Fibroblast of the conjunctiva (primary cell): ENCODE measurements at places on chromosomes 7 and 10.

DNA sequence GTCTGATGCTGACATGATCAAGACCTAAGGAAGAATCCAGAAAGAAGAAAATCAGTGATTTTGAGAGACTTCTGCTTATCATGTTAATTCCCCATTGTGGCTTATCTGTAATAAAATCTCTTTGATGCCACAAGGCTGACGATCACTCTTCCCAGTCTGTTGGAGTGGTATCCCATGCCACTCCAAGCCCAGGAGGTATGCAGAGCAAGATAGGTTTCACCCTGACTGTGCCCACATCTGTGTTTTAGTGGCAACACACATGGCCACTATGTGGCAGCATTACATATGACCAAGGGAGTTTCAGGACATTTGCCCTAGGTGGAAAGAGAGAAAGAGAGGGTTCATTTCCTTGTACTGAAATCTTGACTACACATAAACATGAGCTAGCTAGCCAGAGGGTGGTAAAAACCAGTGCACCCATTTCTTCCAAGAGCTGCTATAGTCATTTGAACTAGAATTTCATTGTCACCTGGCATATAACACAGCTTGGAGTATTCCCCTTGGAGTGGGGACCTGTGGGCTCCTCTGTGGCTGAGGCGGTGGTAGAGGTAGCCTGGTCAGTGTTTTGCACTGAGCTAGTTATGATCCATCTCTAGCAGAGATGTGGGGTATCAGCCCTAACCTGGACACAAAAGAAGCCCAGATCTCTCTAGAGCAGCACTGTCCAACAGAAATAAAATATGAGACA is 20.8 kb downstream of the LAMB4 start:
- DNase-seq = no peak

DNA sequence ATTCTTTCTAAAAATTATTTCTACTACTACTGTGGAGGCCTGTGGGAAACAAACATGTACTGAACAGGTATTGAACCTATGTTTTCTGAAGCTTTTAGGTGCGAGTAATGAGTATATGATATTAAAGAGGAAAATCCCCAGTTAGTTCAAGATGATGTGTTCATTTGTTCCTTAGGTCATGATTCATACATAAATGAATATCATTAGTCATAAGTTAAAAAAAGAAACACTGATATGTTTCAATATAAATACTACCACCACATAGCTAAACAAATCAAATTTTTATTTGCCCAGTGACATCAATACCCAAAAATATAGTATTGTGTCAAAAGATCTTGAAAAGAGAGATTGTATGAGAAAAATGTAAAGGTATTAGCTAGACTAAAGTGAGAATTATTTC is 210.7 kb upstream of the GNAI1 start:
- DNase-seq = no peak

- DNase-seq = no peak
Observed at GRCh38 chr10:104447331-104447730, 93.7 kb downstream of the CFAP58 start.

DNA sequence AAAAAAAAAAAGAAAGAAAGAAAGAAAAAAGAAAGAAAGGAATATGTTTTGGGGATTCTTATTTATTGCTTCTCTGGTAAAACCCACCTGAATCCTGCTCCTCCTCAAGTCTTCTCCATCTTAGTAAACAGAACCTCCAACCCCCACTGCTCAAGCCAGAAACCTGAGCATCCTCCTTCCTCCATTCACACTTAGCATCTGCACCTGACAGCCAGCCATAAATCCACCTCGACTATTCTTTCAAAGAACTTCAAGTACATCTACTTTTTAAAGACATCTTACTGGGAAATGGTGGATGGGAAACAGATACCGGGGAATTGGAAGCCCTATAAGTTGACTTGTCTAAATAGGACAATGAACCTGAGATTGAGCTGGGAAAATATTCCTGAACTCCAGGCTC is 519.9 kb upstream of the DPP6 start:
- no peak for DNase-seq

DNA sequence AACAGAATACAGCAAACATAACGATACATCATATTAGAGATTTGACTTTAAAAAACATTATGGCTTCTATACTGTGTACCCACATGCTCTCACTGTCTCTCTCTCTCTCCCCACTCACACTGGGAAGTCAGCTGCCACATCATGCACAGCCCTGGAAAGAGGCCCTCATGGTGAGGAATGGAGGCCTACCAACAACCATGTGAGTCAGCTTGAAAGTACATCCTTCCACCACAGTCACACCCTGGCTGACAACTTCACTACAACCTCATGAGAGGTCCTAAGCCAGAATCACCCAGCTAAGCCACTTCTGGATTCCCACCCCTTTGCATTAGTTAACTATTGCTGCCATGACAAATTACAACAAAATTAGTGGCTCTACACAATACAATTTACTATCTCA is 23.3 kb upstream of the GPR22 start:
- DNase-seq = no peak

DNA sequence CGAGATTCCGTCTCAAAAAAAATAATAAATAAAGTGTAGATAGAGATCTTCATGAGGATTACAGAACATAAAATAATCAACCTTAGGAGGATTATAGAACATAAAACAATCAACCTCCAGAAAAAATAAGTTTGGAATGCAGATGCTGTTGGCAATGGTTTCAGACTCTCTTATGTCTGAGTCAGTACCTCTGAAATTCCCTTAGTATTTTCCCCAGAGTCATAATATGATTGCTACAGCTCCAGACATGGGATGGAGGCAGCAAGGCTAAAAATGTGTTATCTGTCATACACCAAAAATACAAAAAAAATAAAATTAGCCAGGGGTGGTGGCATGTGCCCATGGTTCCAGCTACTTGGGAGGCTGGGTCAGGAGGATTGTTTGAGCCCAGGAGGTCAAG is 22.2 kb downstream of the CADPS2 start:
- no peak for DNase-seq

GRCh38 chr10:43693602-43694001 is 44.9 kb upstream of the ZNF32 start:
- DNase-seq = no peak

DNA sequence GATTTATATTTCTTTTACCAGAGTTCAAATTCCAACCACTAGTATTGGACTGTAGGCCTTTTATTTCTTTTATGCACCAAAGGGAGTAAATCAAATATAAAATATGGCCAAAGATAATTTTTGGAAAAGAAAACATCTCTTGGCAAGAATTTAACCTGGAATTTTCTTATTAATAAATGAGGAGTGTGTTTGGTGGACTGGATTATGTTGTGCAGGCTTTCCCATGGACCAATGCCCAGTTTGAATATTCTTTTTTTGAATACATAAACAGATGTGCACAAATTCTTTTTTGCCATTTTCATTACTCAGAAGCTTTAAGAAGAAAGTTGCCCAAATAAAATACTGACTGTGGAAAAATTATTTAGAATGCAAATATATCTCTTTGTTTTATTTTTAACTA is 22.1 kb upstream of the PRKG1 start:
- no peak for DNase-seq

- DNase-seq = peak; percentile 58
Observed at GRCh38 chr10:23067939-23068775, 27.2 kb upstream of the MSRB2 start.

DNA sequence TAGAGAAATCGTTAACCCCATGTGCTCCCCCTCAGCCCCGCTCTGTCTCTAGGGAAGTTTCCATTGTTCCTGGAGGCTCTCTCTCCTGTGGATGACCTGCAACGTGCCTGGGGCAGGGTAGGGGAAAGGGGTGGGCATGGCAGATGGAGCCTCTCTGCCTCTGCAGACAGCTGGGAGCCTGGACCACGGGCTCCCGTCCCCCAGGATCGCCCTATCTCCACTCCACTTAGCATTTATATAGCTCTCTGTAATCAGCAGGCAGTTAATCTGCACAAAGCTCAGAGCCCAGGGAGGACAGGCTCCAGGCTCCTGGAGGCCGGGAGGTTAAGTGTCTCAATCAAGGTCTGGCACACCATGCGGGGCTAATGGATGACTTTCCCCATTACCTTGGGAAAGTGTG is 369.7 kb downstream of the PLXNA4 start:
- no peak for DNase-seq

- no peak for DNase-seq
Observed at GRCh38 chr10:555682-556350, 133.7 kb downstream of the DIP2C start.

GRCh38 chr10:6528198-6528950 is 51.7 kb downstream of the PRKCQ start:
- DNase-seq = no peak

GRCh38 chr7:108293149-108293612 is 163.0 kb upstream of the LAMB4 start:
- no peak for DNase-seq

DNA sequence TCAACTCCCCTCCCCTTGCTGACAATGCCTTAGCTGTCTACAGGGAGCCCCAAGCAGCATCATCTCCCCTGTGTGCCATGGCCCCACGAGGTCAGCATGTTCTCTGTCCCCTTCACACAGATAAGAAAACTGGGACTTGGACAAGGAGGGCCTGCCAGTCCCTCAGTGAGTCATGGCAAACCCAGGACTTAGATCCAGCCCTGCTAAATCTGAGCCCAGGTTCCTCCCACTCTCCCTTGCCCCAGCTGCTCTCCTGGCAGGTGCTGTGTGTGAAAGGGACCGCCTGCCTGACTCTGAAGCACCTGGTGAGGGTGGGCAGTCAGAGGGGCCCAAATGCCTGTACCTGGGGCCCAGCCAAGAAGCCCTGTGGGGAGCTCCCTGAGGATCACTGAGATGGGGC is 7.4 kb downstream of the CRHR2 start:
- no peak for DNase-seq

DNA sequence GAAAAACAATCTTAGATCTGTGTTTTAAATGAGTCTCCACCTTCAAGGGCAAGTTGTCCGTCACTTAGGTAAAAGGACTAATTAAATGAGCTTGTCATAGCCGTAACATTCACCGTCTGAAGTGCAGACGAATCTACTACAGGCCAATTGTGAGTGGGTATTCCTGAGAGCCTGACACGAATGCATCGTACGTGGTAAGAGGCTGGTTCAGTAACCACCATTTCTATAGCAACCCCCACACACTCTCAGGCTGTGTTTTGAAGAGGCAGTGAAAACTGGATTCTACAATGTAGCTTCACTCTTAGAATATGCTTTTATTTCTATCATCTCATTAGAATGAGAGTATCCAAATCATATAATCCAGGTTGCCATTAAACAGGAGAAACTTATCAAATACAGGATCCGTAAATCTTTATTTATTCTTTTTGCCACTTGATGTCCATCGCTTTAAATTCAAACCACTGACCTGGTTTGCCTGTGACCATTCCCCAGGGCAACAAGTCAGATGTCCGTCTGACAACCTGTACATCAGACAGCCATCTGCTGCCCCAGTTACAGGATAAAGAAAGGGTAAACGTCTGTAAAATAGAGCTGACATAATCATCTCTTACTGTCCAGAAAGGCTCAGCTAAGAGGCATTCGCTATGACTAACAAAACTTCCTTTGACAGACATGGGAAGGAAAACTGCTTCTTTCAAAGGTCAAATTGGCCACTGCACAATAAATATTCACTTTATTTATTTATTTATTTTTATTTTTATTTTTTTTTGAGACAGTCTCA is 70.3 kb upstream of the NMT2 start:
- DNase-seq = no peak

- DNase-seq = no peak
Observed at GRCh38 chr7:92723943-92724342, 112.4 kb downstream of the CDK6 start.

DNA sequence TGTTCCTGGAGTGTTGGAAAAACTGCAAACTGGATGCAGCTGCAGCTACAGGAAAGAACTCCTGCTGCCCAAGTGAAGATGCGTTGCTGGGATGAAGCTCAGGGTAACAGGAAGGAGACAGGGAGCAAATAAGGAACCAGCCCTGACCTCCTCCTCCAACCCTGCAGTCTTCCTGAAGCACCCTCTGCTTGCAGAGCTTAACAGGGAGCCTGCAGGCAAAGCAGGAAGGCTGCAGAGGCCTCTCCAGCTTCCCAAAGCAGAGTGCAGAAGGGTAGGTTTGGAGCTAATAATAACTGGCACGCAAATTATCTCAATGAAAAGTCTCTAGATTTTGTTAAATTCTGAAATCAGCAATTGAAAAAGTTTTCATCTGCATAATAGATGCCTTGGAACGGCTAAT is 92.5 kb downstream of the SORCS1 start:
- no peak for DNase-seq

DNA sequence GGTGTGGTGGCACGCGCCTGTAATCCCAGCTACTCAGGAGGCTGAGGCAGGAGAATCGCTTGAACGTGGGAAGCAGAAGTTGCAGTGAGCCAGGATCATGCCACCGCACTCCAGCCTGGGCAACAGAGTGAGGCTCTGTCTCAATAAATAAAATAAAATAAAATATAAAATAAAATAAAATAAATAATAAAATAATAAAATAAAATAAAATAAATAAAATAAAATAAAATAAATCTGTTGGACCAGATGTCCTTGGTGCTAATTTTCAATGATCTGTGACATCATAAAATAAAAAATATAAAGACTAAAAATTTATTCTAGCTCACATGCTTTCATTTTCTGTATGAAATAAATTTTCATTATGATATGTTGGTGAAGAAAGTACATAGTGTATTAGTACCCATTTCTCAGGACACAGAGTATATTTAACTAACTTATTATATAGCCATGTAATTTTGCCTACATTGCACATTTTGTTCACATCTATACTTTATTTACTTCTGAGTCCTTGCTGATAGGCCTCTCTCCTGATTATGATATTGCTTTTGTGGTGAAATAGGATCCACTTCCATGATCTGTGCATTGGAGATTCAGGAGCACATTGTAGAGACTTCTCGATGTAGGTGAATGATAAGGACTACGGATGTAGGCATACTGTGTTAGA is 17.8 kb upstream of the HERPUD2 start:
- no peak for DNase-seq

- no peak for DNase-seq
Observed at GRCh38 chr10:94677691-94678090, 5.8 kb upstream of the CYP2C18 start.

- DNase-seq = no peak
Observed at GRCh38 chr7:139750459-139751095, 27.2 kb downstream of the HIPK2 start.

- DNase-seq = no peak
Observed at GRCh38 chr7:139808427-139808826, 20.6 kb upstream of the TBXAS1 start.

DNA sequence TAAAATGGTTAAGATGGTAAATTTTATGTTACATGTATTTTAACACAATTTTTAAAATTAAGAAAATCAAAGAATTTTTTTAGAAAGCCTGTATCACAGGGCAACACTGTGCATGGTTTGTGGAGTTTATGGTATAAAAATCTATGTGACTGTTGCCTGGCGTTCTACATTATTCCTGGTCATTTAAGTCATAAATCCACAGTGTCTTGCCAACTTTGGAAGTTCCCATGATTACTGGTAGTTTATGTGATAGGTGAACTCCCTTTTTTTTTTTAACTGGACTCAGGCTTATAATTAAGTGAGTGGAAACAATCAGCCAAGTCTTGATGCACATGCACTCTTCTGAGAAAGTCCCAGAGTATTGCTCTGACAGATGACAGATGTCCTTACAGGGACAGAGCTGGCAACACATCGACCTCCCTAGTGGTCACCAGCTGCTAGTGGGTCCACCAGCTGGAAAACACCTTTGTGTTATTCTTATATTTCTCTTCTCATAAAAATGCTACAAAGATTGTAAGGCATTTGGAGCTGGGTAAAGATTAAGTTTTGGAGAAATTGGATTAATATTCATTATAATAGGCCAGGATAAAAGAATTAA is 8.8 kb upstream of the STN1 start:
- DNase-seq = no peak
